HT-29 (cell line): ENCODE measurements at places on chromosomes 3 and 15. TPM values are rescaled to one million over a fixed set of nuclear protein-coding genes. Genes with fewer than 3 reads are reported as not detected.

CCDC174 gene
- total RNA-seq = 3.4 and 4.1 TPM in 2 replicates

SYNPR gene
- not detected in 2 replicates for total RNA-seq

ACAN gene
- total RNA-seq = not detected in 2 replicates

HIGD1A gene
- 22.5 and 32.2 TPM in 2 replicates for total RNA-seq

RNU5B-1 gene
- not detected in 2 replicates for total RNA-seq

FAM107A gene
- total RNA-seq = 0.10 TPM in 1 of 2 replicates, not detected in the other

DNA sequence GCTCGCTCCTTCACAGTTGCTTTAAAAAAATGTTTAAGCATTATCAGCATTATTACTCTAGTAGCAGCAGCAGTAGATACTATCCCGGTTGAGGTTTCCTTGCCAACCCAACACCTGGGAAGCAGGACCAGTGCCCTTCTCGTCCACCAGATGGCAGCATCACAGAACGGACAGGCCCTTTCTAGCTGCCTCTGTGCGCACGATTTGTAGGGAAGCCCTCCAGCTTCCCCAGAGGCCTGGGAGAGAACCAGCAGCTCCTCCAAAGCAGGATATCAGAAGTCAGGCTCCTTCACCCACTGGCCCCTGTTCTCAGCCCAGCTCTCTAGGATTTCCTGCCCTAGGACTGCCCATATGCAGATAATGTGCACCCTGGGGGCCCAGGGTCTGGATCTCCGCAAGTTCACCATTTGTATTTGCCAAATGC lies 16.8 kb upstream of the ESYT3 start:
- peak; percentile 84 for DNase-seq

GRCh38 chr3:141152801-141153678 lies 78.6 kb upstream of the PXYLP1 start:
- no peak for DNase-seq

DNA sequence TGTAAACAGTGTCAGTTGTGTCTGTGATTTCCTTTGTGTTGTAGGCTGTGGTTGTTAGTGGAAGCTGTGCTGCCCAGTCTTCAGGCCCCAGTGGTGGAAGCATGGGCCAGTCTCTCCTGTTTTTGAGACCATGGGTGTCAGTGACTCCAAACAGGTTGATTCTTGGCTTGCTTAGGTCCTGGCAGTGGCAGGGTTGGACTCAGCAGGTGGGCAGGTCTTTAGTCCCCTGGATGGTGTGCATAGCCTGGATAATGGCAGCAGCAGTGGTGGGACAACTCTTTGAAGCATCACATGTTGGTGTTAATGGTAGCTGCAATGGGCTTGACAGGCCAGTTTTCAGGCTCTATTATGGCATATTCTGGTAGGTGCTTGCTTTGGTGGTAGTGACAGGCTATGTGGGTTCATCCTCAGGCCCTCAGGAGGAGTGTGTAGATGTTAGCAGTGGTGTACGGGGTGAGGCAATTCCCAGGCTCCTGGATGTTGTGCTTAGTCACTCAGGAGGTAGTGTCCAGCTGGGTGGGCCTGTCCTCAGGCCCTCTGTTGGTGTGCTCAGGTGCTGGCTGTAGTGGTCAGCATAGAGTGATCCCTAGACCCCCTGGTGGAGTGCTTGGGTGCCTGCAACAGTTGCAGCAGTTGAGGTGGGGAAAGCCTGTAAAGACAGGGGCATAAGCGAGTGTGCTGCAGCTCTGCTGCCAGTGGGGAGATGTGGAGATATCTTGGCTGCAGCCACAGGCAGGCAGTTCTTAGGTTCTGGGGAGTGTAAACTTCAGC lies 596.7 kb downstream of the PDCD6IP start:
- no peak for DNase-seq

GRCh38 chr15:76991048-76991447 lies 3.9 kb upstream of the PSTPIP1 start:
- no peak for DNase-seq

GRCh38 chr3:3919316-3919715 lies 120.1 kb downstream of the LRRN1 start:
- no peak for DNase-seq

GRCh38 chr3:13653631-13654279 lies 104.8 kb downstream of the FBLN2 start:
- no peak for DNase-seq

DNA sequence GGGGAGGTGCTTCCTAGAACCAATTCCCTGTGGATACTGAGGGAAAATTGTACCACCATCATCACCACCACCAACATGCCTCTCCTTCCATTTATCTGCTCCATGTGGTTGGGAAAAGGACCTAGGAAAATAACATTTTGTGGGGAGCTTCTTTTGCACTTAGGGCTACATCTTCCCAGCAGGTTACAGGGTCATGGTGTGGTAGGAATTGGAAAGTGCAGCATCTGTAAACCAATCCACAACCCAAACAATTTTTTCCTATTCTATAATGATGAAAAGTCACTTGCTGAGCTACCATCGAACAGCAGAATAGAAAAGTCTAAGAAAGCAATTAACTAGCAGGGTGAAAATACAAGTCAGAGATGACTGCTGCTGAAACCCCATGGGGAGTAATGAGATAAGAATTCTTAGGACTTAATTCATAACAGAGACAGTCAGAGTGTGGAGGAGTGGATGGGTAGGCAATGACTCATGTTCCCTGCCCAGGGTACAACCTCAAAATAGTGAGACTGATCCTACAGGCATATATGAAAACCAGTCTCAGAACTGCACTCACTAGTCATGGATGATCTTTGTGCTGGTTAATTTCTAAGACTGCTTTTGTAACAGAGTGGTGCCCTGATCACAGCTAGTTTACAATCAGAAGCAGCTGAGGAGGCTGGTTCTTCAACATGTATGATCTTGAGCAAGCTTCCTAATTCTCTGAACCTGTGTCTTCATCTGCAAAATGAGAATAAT lies 38.1 kb upstream of the LEKR1 start:
- DNase-seq = peak; percentile 46

DNA sequence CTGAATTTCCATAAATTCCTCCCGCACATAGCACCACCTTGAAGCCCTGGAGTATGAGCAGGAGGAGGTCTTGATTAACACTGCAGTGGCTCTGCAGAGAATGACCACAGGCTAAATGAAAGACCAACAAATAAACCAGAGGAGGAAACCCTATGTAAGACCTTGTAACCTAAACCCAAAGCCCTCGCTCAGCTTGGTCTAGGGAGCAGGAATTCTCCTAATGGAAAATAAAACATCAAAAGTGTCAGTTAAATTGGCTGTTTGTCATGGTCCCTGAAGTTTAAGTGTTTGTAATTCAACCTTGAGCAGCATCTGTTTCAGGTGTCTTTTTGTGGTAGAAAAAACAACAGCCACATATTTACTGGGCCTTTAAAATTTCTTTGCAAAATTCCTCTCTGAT lies 9.2 kb upstream of the UBE2Q2 start:
- no peak for DNase-seq

DNA sequence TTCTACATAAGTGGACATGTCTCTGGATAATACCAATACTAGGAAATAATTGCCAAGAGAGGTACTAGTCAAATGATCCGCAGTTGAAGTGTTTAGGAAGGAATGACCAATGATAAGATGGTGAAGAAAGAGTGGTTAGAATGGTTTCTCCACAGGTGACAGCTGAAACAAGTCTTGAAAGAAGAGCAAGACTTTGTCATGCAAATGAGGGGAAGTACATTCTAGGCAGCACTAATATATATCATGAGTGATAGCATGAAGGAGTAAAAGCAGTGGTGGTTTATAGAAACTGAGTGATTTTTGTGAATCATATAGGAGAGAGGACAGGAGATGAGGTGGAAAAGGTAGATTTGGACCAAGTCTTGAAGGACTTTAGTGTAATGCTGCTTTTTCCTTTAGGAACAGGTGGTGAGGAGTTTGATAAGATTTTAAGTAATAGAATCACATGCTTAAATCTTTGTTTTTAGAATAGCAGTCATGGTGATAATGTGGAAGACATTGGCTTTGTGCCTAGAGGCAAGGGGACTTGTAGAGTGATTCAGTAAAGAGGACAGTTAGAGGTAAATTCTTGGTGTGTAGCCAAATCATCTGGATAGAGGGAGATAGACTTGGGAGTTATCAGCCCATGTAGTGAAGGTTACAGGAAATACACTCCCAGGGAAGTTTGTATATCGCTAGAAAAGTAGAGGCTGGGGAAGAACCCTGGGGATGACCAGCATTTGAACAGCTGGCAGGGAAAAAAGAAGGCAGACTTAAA lies 31.9 kb downstream of the SLMAP start:
- no peak for DNase-seq

DNA sequence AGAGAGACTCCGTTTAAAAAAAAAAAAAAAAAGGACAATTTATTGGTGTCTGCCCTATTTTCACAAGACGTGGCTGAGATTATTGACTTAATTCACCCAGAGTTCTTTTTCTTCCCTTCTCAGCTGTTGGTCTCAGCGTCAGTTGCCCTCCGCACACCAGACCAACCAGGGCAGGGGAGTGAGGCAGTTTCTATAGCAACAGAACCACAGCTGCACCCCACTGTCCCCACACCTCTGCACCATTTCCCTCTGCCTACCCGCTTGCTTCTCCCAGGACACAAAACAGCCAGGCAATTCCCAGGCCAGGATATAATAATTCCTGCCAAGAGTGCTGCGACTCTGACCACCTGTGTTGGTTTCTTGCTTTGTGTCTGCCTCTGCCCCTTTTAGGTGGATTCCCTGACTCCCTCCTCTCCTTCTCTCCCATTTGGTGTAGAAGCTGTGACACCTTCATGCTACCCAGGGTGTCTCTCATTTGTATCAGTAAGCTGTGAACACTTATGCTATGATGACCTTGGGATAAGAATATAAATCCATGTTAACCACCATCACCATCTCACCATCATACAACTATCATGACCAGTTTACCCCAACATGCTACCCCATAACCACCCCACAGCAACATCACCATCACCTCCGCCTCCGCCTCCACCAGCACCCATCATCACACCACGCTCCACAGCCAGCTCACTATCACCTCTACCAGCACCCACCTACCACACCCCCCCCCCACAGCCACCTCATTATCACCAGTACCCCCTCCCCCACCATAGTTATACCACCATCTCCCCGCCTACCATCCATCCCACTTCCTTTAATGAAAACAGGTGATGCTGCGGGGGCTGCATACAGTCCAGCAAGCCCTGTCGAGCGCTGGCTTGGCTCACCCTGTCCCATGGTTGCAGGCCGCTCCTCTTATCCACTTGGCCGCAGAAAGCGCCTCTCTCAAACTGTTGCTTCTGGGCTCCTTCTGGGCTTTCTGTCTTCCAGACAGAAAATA lies 589 bp downstream of the EPB42 start:
- no peak for DNase-seq

DNA sequence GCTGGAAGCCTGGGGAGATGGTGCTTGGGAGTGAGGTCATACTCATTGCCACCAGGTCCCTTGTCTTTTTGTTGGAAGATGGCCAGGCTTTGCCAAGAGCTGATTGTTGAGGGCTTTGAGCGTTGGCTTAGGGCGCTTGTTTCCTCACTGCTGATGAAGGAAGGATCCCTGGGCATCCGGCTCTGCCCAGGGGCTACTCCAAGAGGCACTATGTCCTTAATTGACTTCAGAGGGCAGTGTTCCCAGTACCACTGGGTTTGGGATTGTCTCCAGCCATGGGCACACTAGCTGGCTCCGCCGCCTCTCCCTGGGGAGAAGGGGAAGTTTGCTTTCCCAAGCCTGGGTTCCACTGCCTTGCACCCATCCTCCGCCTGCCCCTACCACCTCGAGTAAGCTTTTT lies 57.2 kb upstream of the RGMA start:
- no peak for DNase-seq

DNA sequence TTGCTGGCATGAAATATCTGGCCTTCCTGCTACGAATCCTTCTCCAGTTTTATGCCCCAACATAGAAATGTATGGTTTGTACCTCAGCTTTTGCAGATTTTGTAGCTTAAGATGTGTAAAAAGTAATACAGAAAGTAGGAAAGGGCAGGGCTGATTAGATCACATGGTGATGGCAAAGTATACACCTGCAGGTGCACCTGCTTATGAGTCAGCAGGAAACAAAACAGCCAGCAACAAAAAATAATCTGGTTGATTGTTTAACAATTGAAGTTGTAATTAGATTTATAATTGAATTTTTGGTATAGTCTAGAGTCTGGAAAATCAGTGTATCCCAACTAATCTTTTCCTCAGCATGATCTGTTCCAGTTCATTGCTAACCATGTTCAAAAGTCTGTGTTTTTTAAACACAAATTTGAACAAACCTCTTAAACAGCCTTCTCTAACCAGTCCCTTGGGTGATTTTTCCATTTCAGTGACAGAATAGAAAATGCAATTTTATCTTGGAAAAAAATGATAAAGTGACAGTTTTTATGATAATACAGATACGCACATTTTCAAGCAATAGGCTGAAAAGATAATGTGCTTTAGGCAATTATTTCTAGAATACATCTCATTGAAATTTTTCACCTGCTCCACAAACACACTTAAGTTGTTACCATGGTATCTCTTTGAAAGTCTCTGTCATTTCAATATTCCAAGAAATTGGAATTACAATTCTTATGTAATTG lies 477.4 kb downstream of the NAALADL2 start:
- peak; percentile 61 for DNase-seq

- no peak for DNase-seq
Observed at GRCh38 chr3:106522397-106522796, 653.6 kb upstream of the CBLB start.
